ENCODE measurements at places on chromosomes 12 and 14.

DNA sequence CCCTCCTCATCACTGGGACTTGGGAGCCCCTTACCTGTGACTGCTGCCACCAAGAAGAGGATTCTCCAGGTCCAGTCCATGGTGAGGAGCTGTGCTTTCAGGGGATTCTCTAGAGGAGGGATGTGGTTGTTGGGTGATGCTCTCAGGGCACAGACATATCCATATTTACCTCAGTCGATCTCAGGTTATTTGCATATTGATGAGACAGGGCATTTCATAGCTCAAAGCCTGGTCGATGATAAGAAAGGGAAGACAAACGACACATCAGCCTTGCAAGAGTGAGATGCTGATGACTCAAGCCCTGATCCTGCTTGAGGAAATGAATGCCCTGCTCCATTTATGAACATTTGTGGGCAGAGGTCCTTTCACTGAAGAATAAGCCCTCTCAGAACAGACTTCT lies 981.0 kb downstream of the TMEM121 start:
- DNase-seq = no peak

DNA sequence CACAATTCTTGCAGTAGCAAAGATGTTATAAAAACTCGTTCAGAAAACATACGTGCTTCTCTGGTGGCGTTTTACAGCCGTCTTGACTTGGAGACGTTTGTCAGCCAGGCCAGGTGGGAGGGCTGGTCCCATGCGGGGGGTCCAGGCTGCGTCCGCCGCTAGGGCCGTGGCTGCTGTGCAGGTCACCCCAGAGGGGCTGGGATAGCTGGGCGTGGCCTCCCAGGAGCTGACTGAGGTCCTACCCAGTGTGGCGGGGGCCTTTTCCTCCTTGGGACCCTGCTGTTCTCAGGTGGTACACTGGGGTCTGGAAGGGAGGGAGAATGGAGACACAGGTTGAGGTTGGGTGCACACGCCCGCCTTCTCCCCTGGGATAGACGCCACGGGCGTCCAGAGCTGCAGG lies 25.2 kb downstream of the MTA1 start:
- DNase-seq = no peak

DNA sequence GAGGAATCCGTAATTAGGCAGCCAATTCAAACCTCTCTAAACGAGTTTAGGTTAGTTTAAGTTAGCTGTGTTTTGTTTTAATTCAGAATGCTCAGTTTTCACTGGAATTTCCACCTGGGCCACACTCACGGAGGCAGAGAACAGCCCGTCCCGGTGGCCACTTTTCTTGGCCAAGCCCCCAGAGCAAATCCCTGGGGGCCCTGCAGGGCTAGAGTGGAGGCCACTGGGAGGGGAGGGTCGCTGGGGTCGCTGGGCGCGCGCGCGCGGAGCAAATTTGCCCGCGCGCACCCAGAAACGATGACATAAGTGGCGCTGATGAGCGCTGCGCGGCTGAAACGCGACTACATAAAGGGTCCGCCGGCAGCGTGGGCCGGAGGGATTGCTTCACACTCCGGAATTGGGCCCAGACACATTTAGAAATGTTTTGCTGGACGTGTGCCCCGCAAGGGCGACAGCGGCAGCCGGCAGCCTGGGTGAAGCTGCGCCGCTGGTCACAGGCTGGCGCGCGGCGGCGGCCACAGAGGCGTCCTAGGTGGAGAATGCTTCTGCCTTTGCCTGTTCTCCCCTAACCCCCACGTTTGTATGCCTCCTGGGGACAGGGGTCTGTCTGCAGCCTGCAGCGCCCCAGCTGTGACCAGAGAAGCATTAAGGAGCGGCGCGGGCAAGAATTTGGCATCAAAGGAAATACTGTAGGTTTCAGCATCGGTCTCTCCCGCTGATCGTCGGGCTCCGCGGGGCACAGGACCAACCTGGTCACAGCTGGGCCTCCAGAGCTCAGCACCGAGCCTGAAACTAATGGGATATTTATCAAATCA lies 37.9 kb upstream of the TBX5 start:
- DNase-seq = no peak

DNA sequence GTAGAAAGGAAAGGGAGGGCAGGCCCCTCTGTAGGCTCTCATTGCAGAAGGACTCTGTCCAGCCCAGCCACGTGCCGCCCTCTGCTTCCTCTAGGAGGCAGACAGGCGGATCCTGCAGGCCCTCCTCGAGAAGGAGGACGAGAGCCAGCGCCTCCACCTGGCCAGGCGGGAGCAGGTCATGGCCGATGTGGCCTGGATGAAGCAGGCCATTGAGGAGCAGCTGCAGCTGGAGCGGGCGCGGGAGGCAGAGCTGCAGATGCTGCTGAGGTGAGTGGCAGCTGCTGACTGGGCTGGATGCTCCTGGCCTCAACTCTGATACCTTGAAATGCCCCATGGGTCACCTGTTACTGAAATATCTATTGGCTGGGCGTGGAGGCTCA lies 10.9 kb downstream of the TCHP start:
- DNase-seq = peak; percentile 13

DNA sequence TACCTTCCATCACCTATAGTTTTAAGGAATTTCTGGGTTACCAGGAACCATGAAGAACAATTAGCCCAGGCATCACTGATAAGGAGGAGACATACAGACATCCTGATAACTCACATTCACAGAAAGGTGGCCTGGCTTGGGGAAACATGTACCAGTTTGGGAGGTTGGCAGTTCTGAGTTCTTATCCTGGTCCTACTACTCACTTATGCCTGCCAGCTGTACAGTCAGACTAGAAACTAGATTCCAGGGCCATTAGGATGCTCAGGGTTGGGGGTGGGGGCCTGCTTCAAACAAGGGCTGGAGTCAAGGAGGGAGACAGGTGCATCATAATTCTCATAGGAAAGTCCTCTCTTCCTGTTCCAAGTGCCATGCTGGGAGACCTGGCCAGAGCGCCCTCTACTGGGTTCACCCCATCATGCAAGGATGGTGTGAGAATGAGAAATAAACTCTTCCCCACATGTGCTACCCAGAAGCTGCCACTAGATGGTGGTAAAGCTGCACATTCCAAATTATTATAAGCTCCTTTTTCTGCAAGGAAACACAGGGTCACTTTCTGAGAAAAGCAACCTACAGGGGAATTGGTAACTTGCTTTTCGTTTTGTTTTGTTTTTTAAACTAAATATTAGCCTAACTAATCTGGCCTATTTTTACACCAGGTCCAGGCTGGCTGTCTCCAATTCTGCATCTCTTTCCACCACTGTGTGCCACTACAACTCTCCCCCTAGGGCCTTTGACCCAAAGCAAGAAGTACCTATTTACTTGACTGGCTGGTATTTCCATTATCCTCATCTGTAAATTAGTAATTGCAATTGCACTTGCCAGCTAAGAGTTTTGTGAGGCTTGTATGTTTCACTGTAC lies 14.5 kb downstream of the OAS2 start:
- DNase-seq = peak; percentile 58

GRCh38 chr12:118238888-118239287 lies 103.0 kb downstream of the PEBP1 start:
- no peak for DNase-seq

GRCh38 chr12:88472248-88472647 lies 108.0 kb downstream of the KITLG start:
- DNase-seq = peak; percentile 57

- no peak for DNase-seq
Observed at GRCh38 chr12:123998991-123999359, 26.0 kb downstream of the ZNF664 start.

DNA sequence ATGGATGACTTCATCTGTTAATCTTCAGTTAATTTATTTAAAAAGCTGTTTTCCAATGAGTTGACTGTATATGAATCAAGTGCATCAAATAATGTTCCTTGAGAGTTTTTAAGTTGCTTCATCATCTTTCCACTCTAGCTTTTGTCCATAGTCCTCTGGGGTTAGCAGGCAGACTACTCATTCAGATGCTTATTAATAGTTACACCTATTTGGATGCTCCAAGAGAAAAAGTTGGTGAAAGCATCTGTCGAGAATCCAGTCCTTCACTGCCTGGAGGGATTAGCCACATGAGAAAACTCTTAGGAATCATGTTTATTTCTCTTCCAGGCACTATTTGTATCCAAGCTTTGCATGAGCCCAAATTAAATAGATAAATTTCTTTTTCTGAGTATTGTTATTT lies 70.2 kb downstream of the DACT1 start:
- DNase-seq = no peak

DNA sequence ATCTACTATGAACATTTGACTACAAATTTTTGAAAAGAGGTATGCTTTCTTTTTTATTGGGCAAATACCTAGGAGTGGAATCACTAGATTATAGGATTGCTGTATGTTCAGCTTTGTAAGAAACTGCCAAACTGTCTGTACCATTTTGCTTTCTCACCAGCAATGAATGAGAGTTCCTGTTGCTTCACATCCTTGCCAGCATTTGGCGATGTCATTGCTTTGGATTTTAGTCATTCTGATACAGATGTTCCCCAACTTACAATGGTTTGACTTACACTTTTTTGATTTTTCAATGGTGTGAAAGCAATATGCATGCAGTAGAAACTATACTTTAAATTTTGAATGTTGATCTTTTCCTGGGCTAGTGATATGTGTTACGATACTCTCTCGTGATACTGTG lies 328.7 kb downstream of the RAD51B start:
- peak; percentile 58 for DNase-seq

- no peak for DNase-seq
Observed at GRCh38 chr14:24863968-24864684, 185.8 kb downstream of the STXBP6 start.

GRCh38 chr12:74449872-74450271 lies 87.8 kb upstream of the ATXN7L3B start:
- DNase-seq = peak; percentile 88

GRCh38 chr12:116508145-116509121 lies 50.7 kb upstream of the MAP1LC3B2 start:
- no peak for DNase-seq

DNA sequence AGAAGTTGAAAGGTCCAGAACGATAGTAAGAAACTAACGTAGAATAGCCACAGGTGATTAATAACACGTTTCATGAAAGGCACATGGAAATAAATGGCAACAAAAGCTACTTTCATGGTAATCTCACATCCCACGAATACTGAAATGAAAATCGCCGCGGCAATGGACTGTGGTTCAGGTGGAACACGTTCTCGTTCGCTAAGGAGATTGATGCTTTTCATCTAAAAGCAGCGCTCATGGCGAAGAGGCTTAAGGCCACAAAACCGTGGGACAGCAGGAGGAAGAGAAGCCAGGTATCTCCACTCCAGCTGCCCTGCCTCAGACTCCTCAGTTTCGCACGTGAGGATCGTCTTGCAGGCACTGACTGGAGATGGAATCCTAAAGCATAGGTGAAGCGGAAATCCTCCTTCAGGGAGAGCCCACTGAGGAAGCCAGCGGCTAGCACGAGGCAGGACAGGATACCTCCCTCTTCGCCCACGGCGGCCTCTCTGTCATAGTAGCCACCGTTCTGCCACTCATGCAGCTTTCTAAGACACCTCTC lies 696 bp upstream of the GPHN start:
- no peak for DNase-seq

DNA sequence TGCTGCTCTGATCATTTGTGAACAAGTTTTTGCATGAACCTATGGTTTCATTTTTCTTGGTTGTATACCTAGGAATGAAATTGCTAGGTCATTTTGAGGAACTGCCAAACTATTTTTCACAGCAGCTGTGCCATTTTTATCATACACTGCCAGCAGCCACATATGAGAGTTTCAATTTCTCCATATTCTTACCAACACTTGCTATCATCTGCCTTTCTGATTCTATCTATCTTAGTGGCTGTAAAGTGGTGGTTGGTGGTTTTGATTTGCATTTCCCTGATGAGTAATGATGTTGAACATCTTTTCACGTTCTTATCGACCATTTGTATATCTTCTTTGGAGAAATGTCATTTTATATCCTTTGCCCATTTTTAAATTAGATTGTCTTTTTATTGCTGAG lies 146.1 kb downstream of the C12orf75 start:
- no peak for DNase-seq

- DNase-seq = peak; percentile 39
Observed at GRCh38 chr12:79415746-79416435, 274.9 kb downstream of the PAWR start.

DNA sequence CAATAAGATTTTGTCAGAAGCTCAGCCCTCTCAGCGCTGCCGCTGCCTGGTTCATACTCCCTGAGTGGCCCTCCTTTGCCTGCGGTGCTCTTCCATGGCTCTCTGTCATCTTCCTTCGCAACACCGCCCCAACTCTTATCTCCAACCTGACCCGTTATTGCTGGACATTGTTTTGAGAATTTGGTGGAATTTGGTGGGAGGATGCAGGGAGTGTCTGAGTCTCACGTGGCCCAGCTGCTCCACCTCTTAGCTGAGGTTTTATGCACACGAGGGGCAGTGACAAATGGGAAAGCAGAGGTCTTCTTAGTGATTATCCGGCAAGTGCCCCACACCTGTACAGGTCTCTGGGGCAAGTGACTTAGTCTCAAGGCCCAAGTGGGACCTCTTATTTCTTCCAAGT lies 97.5 kb upstream of the RPH3A start:
- no peak for DNase-seq
